ENCODE measurements at places on chromosomes 6 and 20. TPM values are rescaled to one million over a fixed set of nuclear protein-coding genes. Genes with fewer than 3 reads are reported as not detected.
A peak's percentile ranks its signal among the peaks of the same experiment; 100 is the strongest.

Gene SS18L1
- total RNA-seq, result 70.8 TPM

Gene RUNX2
- total RNA-seq, result 3.3 TPM

Gene SLC35D3
- total RNA-seq, result not detected

Gene SEL1L2
- 0.47 TPM for total RNA-seq

DNA sequence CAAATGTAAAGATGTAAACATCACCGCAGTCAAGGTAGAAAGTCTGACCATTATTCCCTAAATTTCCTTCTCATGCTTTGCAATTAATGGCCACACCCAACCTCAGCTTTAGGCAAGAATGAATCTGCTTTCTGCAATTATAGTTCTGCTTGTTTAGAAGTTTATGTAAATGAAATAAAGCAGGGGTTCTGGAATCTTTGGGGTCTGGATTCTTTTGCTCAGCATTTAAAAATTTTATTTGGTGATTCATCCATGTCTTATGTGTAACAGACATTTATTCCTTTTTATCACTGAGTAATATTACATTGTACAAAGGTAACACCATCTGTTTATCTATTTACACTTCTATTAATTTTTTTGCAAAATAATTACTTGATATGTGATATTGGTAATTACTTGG is 613.6 kb downstream of the UTRN start:
- H3K36me3 ChIP-seq, result no peaks in the 10 kb centered on the region
- DNase-seq, result no peak

GRCh38 chr6:68240726-68241125 is 394.4 kb upstream of the ADGRB3 start:
- no peaks in the 10 kb centered on the region for H3K27me3 ChIP-seq
- H3K4me1 ChIP-seq, result no peaks in the 10 kb centered on the region
- no peak for DNase-seq
- no peaks in the 10 kb centered on the region for H3K36me3 ChIP-seq

DNA sequence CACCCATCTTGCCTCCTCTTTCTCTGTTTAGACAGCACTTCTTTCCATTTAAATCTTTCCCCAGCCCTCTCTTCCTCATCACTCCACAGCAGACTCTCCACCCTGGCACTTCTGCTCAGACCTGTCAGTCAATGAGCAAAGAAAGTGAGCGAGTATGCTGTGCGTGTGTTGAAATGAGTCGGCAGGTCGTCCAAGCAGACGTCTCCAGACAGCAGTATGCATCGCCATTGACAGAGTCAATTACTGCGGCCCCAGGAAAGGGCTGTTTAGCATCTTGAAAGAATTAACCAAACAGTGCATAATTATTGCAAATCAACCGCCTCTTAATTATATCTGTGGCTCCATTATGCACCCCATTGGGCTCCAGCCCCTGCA is 54.8 kb upstream of the KCNG1 start:
- no peak overlapping the region for H3K4me3 ChIP-seq
- no peak overlapping the region for H3K27ac ChIP-seq
- H3K36me3 ChIP-seq, result no peaks in the 10 kb centered on the region
- no peaks in the 10 kb centered on the region for H3K27me3 ChIP-seq
- no peaks in the 10 kb centered on the region for H3K4me1 ChIP-seq
- DNase-seq, result no peak

- H3K27ac ChIP-seq, result peak overlapping the region; percentile 57
- no peak for DNase-seq
- no peaks in the 10 kb centered on the region for H3K36me3 ChIP-seq
Measured at GRCh38 chr20:38870733-38871559, 55.3 kb upstream of the FAM83D start.

DNA sequence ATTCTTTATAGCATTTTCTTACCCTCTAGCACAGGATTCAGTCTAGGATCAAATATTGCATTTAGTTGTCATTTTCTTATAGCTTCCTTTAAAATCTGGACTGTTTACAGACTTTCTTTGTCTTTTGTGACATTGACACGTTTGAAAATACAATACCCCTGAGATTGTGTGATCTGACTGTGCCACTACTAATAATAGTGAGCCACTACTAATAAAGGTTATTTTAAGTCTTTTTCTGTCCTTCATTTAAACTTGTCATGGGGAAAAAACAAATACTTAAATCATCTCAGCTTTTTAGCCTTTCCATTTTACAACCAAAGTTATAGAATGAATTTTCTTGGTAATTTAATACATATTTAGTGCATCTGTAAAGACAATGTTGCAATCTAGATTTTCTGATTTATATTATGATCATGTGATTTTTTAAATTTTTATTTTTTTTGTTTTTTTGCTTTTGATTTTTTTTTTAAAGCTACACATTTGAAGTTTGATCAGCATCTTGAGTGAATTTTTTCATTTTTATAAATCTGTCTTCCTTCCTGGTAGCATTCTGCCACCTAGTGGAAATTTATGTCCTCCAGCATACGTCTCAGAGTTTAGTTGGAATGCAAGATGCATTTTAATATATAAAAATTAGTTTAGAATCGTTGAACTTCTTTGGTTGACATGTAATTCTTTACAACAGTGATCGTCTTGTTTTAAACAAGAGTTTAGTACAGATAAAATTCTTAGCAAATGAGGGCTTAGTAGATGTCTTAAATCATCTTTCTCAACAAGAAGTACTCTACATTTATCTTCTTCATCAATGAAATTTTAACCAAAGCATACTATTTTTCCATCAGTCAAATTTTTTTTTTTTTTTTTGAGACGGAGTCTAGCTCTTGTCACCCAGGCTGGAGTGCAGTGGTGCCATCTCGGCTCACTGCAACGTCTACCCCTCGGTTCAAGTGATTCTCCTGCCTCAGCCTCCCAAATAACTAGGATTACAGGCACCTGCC is 119.4 kb downstream of the NCOA3 start:
- H3K4me1 ChIP-seq, result no peaks in the 10 kb centered on the region
- H3K36me3 ChIP-seq, result peaks cover 11% of the 10 kb centered on the region
- H3K27me3 ChIP-seq, result no peaks in the 10 kb centered on the region
- no peak overlapping the region for H3K4me3 ChIP-seq
- H3K27ac ChIP-seq, result no peak overlapping the region

DNA sequence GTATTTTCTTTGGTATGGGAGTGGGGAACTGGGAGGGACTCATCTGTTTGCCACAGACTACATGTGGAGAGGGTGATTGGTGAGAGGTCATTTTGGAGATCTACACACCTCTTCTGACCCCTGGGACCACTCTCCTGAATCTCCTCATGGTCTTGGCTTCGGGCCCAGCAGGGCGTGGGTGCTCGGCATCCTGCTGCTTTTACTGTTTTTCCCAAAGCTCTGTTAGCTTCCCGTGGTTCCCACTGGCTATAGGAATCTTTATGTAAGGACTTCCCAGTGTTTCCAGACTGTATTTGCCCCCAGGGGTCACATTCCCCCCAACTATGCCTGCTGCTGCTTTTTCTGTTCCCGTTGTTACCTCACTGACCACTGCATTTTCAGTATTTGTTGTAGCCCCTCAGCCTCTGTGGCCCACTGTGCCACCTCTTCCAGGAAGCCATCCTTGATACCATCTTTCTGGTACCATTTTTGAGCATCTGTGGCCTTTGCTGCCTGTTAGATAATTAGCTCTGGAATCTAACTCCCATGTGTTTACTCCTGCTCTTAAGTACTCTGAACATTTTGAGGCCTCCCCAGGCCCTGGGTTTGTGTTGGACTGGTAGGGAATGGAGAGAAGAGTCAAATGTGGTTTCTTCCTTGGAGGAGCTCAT is 14.9 kb downstream of the PLCG1 start:
- H3K4me3 ChIP-seq, result no peak overlapping the region
- no peak for DNase-seq
- H3K27me3 ChIP-seq, result no peaks in the 10 kb centered on the region
- H3K27ac ChIP-seq, result peak overlapping the region; percentile 54
- peaks cover 98% of the 10 kb centered on the region for H3K4me1 ChIP-seq

DNA sequence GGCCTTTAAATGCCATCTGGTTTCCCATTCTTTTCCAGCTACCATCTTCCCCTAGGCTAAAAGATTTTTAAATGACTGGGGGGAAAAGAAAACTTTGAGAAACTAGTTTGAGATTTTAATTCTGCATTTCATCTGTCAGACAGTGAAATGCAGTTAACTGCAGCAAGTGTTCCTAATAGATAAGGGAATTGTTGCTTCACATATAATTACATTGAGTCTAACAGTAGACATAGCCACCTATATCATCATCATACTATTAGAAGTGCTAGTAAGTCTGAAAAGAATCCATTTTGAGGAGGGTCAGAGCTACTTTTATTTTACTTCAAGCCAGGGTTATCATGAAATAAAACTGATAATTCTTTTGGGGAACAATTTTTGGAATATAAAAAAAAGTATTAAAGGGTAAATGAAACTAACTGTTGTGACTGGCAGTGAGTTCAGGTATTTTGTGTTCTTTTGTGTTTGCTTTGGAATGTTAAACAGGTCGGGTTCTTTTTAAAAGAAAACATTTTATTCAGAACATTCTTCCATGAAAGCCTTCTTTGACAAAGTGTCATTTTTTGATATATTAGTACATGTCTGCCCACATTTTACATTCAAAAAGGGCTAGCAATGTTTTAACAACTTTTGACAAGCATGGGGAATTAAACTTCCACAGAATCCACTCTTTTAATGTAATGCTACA is 170.1 kb downstream of the HS3ST5 start:
- H3K36me3 ChIP-seq, result no peaks in the 10 kb centered on the region
- DNase-seq, result no peak
- H3K27ac ChIP-seq, result no peak overlapping the region
- no peaks in the 10 kb centered on the region for H3K4me1 ChIP-seq

Data from upper lobe of left lung (tissue), 6 donors.